NCI-H2081 (cell line): ENCODE measurements at places on chromosomes 11 and 22.

DNA sequence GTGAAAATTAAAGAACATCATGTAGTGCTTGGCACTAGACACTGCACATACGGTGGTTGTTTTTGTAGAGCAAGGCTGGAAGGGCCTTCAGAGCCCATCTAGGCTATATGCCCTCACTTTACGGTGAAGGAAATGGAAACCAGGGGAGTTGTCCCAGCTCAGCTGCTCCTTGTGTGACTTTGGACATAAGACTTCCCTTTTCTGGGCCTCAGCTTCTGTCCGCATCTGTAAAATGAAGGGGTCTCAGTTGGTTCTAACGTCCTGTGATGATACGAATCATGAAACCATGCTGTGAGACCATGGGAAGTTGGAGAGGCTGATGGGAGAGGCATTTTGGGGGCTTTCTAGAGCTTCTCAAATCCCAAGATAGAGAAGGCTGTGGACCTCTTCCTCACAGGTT is 4.7 kb downstream of the KCNE3 start:
- no peak for DNase-seq

GRCh38 chr22:32926600-32926999 is 125.1 kb downstream of the TIMP3 start:
- no peak for DNase-seq

DNA sequence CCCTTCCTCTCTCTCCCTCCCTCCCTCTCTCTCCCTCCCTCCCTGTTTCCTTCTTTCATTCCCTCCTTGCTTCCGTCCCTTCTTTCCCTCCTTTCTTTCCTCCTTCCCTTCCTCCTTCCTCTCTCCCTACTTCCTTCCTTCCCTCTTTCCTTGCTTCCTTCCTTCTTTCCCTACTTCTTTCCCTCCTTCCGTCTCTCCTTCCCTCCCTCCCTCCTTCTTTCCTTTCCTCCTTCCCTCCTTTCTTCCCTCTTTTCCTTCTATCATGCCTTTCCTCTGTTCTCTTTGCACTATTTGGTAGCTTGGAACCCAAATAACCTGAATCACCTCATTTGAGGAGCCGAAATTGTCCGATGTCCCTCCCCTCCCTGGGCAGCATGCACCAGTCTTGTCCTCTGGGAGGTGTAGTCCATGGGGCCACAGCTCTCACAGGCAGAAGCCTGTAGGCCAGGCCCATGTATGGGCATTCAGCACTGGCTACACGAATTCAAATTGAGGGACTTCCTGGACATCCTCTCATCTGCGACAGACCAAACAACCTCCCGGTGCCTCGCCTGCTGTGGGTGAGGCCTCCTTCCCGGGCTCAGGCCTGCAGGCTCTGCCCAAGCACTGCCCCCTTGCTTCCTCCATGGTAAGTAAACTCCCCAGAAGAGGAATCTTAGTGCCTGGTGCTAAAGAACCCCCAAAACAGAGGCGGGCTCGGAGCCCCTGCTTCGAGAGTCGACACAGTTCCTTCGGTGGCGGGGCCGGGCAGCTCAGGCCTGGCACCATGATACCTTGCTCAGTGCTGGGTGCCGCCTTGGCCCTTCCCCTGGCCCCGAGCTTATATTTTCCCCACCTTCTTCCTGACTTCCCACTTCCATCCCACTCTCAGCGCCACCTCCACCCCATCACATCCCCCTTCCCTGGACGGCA is 454.1 kb upstream of the CADM1 start:
- peak; percentile 63 for DNase-seq

GRCh38 chr11:72070491-72070890 is 9.9 kb downstream of the NUMA1 start:
- DNase-seq = no peak

- peak; percentile 49 for DNase-seq
Observed at GRCh38 chr11:24386546-24387397, 110.1 kb upstream of the LUZP2 start.

GRCh38 chr22:29072193-29072978 is 449 bp upstream of the KREMEN1 start:
- peak; percentile 64 for DNase-seq

DNA sequence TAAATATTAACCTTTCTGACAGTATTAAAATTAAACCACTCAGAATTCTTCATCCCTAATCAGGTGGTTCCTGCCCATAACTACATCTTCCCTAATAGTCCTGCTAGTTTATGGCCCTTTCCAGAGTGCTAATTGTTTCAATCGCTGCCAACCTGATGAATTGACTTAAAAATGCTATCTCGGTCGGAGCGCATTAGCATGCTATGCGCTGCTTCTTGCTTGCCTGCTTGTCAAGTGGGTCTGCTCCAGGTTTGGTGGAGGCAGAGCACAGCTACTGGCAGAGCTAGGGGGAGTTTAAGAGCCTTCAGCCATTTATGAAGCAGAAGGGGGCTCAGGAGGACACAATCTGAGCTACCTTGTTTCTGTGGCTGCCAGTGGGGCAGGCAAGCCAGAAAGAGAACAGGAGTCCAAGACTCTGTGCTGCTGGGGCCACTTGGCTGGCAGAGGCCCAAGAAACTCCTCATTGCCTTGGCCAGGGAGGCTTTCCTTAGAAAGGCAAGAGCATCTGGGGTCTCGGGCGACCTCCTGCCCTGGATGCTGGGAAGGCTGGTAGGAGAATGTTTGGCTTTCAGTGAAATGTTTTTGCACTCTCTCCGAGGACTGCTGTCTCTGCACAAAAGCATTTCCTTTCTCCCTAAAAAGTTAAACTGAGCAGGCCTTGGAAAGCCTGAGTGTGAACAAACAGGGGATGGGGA is 62.1 kb upstream of the PHOX2A start:
- DNase-seq = peak; percentile 4

DNA sequence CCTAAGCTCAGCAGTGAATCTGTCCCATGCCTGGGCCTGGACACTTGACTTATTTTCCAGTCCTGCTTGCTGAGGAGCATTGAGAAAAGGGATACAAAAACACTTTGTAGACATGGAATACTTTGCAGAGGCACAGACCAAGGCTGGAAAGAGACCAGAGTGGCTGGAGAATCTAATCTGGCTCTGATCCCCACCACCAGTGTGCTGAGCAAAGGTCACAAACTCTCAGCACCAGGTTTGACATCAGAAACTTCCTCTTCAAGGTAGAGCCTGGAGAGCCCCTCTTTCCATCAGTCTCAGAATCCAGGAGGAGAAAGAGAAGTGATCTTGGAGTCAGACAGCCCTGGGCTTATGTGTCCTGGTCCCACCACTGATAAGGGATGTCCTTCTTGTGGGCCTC is 53.5 kb downstream of the ISX start:
- no peak for DNase-seq

- no peak for DNase-seq
Observed at GRCh38 chr11:35090125-35090524, 48.8 kb upstream of the CD44 start.

DNA sequence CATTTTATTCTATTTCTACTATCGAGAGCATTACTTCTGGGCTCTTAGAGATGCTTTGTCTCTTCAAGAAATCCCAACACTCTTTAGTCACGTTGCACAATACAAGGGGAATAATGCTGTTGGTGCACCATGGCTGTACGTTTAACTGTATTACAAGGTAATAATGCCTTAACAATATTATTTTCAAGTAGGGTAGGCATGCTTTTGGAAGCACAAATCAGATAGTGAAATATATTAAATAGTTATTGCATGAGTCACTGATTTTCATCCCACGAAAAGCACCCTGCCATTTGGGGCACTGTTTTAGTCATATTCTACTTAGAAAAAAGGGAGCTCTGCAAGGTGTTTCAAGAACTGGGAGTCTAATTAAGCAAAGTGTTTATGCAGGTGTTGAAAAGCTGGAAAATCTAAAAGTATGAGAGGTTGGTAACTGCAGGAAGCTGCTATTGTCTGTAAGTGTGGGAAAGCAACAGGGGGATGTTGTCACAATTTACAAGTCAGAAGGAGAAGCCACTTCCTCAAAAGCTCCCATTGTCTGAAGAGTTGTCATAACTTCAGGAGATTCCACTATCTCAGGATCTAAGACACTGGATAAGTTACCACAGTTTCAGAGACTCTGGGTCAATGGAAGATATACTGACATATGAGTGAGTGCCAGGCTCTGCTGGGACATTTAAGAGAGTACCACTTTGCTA is 218.2 kb downstream of the JRKL start:
- DNase-seq = no peak

DNA sequence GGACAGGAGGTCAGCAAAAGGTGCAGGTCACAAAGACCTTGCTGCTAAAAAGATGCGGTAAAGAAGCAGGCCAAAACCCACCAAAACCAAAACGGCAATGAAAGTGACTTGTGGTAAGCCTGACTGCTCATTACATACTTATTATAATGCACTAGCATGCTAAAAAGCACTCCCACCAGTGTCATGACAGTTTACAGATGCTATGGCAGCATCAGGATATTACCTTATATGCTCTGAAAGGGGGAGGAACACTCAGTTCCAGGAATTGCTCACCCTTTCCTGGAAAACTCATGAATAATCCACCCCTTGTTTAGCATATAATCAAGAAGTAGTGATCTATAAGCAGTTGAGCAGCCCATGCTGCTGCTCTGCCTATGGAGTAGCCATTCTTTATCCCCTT is 45.2 kb upstream of the SLC5A12 start:
- no peak for DNase-seq

DNA sequence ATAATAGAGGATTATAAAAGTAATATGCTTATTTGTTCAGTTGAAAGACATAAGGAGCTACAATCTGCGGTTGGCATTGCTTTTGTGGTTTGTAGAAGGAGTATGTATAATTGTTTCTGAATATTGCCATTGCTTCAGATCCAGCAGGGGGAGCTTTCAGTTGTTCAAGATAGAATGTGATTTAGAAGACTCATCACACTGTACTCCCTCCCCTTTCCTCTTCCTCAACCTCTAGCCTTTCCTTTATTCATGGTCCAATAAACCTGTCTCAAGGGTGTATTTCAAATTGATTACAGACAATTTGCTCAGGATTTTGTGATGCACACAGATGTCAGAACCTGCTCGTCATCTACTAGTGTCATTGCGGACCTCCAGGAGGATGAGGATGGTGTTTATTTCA is 9.8 kb downstream of the PRMT3 start:
- DNase-seq = peak; percentile 57

- DNase-seq = peak; percentile 69
Observed at GRCh38 chr11:44539971-44540370, 25.5 kb upstream of the CD82 start.

DNA sequence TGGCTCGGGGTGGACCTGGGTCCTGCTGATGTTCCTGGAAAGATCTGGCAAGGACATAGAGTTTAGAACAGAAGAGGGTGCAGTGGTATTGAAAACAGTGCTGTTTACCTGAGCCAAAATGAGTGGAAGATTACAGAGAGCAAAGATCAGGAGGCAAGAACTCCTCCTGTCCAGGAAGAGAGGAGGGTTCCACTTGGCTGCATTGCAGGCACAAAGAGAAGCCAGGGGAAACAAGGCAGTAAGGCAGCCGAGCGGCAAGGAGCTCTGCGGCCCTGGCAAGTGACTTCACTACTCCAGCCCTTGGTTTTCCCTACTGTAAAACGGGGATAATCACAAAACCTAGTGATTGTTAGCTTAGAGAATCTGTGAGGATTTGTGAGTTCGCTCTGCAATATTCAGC is 3.7 kb upstream of the PACSIN2 start:
- no peak for DNase-seq

- no peak for DNase-seq
Observed at GRCh38 chr22:45832959-45833580, 143.9 kb downstream of the WNT7B start.

DNA sequence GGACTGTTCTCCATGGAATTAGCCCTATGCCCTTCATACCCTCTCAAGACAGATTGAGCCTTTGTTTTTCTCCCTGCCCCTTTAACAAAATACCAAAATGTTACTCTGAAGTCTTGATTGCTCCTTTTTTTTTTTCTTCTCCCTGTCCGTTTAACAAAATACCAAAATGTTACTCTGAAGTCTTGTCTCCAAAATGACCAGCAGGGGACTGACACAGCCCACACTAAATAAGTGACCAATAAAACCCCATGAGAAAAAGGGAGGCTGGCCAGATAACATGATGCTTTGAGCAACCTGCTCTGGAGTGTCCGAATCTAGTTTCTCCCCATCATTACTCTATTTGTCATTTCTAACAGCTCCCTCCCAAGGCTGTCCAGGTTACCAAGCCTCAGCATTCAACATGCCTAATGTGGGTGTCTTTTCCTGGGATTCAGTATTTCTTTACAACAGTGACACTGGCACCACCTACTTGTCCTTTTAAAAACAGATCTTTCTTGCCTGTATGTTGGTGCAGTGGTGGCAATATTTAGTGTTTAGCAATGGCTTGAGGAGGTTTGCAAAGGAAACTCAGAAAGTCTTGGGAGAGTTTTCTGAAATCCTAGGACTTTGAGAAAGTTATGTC is 42.7 kb upstream of the SLC1A2 start:
- DNase-seq = no peak

DNA sequence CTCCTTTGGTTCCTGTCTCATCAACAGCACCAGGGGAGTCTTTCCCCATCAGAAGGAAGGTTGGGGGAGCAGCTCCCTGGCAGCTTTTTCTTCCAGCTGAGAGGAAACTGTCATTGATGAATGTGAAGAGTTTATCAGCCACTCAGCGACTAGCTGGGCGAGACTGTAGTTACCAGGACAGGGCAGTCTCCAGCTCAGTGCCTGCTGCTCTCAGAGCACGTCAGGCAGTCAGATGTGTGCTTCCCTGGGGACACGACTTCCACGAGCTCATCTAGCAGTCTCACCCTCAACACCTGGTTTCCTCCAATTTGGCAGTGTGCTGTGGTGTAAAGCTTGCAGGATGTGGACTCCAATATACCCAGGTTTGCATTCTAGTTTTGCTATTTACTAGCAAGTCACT is 12.5 kb upstream of the C1QTNF4 start:
- no peak for DNase-seq

DNA sequence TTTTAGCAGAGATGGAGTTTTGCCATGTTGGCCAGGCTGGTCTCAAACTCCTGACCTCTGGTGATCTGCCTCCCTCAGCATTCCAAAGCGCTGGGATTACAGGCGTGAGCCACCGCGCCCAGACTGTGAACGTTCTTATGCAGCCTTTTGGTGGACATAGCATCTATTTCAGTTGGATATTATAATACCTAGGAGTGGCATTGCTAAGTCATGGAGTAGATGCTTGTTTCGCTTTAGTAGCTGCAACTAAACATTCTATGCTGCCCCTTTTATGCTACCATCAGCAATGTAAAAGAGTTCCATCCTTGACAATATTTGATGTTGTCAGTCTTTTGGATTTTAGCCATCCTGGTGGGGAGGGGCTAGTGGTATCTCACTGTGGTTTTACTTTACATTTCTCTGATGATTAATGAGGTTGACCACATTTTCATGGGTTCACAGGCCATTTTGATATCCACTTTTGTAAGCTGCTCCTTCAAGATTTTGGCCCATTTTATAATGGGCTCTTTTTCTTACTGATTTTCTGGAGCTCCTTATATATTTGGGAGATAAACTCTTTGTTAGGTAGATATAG is 16.5 kb upstream of the APOBEC3A start:
- no peak for DNase-seq

DNA sequence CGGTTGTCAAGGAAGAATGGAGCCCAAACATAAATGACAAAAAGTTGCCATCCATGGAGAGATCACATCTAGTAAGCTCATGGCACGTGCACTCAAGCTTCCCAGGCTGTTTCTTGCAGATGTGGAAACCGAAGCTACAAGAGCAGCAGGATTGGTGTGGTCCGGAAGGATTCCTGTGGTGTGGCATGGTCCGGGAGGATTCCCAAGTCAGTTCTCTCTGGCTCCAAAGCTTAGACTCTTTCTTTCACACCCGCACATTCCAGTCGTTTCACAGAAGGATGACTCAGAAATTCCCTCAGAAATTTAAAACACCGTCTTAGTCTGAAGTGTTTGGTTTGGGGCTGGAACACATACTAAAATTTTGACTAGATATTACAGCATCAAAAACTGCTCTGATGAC is 78.0 kb upstream of the DRD2 start:
- no peak for DNase-seq

- DNase-seq = no peak
Observed at GRCh38 chr11:46680164-46680760, 20.2 kb downstream of the ARHGAP1 start.

- no peak for DNase-seq
Observed at GRCh38 chr11:87260811-87261210, 223.1 kb downstream of the TMEM135 start.
